ENCODE measurements at places on chromosomes 12 and 14.

GRCh38 chr14:54251356-54251755 lies 145.5 kb upstream of the CDKN3 start:
- no peak for DNase-seq

DNA sequence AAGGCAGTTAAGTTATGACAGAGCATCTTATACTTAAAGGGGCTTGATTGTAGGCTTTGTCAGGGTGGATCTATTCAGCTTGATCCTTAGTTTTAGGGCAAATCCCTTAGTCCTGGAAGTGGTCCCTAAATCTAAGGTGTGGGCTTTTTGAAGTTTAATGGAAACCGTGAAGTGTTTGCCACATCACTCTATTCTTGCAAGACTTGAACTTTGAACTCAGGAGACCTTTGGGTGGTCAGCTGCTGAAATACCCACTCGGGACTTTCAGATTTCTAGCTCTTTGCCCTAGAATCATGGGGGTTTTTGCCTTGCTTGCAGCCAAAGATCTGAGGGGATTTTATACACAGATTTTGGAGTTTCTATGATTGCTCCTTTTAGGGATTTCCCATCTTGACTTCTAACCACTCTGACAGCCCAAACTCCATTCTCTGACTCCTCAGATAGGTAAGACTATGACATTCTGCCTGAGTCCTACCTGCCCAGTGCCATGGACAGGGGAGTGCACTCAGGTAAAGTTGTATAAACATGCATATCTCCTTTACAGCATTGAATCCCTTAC lies 39.9 kb downstream of the SNAPC1 start:
- DNase-seq: no peak

DNA sequence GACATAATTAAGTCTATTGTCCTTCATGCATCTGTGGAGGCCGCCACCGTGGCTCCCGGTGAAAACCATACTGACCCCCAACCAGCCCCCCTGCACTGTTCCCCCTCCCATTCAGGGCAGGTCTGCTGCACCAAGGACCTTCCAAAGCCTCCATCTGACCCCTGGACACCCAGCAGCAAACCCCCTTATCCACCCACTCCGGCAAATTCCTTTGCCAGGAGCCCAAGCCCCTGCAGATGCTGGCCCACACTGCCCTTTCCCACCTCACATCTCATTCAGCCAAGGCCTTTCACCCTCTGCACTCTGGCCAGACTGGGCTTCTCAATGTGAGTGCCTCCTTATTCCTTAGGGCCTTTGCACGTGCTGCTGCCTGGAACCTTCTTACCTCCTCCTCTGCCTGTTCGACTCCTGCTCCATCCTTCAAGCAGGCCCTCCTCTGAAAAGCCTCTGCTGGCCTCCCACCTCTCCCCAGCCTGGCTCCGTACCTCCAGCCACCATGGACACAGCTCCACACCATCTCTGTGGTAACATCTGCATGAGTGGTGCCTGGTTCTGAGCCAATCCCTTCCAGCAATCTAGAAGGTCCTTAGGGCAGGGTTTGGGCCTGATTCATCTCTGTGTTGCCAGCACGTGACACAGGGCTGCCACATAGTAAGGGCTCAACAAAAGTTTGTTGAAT lies 230.7 kb downstream of the BCL11B start:
- DNase-seq: no peak

DNA sequence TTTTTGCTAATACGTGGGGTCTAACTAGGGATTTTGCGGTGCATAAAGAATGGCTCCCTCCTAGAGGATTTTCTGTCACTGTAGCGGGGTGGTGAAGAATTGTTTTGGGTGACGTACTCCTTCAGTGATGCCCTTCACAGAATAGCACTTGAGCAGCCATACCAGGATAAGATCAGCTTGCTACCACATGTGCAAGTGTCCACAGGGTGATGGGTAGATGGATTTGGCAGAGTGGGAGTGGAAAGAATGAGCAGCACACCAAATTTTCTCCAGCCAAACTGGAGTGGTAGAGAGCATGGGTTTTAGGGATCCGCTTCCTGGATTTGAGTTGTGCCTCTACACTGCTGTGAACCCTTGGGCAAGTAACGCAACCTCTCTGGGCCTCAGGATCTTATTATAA lies 2.3 kb downstream of the TCP11L2 start:
- DNase-seq: no peak

DNA sequence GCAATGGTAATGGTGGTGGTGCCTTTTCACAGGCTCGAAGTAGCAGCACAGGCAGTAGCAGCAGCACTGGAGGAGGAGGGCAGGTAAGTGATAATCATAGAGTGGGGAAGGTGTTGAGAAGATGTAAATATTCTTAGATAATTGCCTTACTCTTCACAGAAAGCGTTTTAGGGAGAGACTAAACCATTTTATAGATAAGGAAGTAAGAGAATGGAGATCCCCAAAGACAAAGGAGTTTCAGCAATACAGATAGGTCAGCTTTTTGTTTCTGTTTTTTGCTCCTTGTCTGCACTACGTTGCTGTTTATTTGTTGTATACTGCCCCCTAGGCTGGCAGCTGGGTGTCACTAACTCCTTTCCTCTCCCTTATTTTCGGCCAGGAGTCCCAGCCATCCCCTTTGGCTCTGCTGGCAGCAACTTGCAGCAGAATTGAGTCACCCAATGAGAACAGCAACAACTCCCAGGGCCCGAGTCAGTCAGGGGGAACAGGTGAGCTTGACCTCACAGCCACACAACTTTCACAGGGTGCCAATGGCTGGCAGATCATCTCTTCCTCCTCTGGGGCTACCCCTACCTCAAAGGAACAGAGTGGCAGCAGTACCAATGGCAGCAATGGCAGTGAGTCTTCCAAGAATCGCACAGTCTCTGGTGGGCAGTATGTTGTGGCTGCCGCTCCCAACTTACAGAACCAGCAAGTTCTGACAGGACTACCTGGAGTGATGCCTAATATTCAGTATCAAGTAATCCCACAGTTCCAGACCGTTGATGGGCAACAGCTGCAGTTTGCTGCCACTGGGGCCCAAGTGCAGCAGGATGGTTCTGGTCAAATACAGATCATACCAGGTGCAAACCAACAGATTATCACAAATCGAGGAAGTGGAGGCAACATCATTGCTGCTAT lies 2.0 kb downstream of the SP1 start:
- peak; percentile 66 for DNase-seq

- DNase-seq: no peak
Observed at GRCh38 chr14:31207287-31207754, 272 bp downstream of the HECTD1 start.

GRCh38 chr12:38555620-38556591 lies 239.3 kb downstream of the ALG10B start:
- peak; percentile 36 for DNase-seq
